ENCODE measurements at places on chromosomes 2 and 18. TPM values are rescaled to one million over a fixed set of nuclear protein-coding genes. Genes with fewer than 3 reads are reported as not detected.

The TEX44 gene
- not detected for total RNA-seq

The RAX gene
- 0.24 TPM for total RNA-seq

The HRH4 gene
- total RNA-seq, result 3.8 TPM

The LBX2 gene
- total RNA-seq, result 1.3 TPM

The ELOA2 gene
- total RNA-seq, result not detected

The CYP1B1 gene
- total RNA-seq, result 40.8 TPM

The CD8B2 gene
- not detected for total RNA-seq

The RALBP1 gene
- total RNA-seq, result 53.2 TPM

The DNAJC5G gene
- total RNA-seq, result not detected

The ALLC gene
- not detected for total RNA-seq

The AKAIN1 gene
- not detected for total RNA-seq

The FEV gene
- total RNA-seq, result not detected

The PDE11A gene
- total RNA-seq, result 0.08 TPM

The RGPD8 gene
- 6.1 TPM for total RNA-seq

The IL36RN gene
- total RNA-seq, result not detected

The PTRHD1 gene
- 19.4 TPM for total RNA-seq

The POTEF gene
- not detected for total RNA-seq

The NT5DC4 gene
- not detected for total RNA-seq

The CIB4 gene
- total RNA-seq, result not detected

The APLF gene
- 1.4 TPM for total RNA-seq

The NBEAL1 gene
- total RNA-seq, result 31.2 TPM

The COLEC12 gene
- not detected for total RNA-seq

The NAPG gene
- 30.9 TPM for total RNA-seq

The SIX3 gene
- not detected for total RNA-seq

The PLGLB2 gene
- 1.6 TPM for total RNA-seq

The GAREM2 gene
- total RNA-seq, result 2.1 TPM

The CHAC2 gene
- total RNA-seq, result 17.7 TPM

The ITGA6 gene
- 2.2 TPM for total RNA-seq

The PPP1R1C gene
- total RNA-seq, result not detected

The DUSP19 gene
- 1.6 TPM for total RNA-seq

The UGT1A9 gene
- not detected for total RNA-seq

The UCN gene
- 1.7 TPM for total RNA-seq

The COPS8 gene
- total RNA-seq, result 40.3 TPM

The TTN gene
- 3.1 TPM for total RNA-seq

The CCDC74A gene
- total RNA-seq, result 2.7 TPM

The UPP2 gene
- not detected for total RNA-seq

The TFCP2L1 gene
- 0.03 TPM for total RNA-seq

The NEB gene
- total RNA-seq, result 1.3 TPM

The FAP gene
- total RNA-seq, result not detected

The TNFAIP6 gene
- not detected for total RNA-seq

The TUBA3E gene
- total RNA-seq, result not detected

The PXDN gene
- total RNA-seq, result not detected

The HOXD3 gene
- total RNA-seq, result not detected

The RAB10 gene
- total RNA-seq, result 68.5 TPM

The RAB31 gene
- 0.69 TPM for total RNA-seq

The NPAS2 gene
- total RNA-seq, result 11.4 TPM

All from activated T-helper 17 cell treated with anti-CD3 and anti-CD28 coated beads, Interleukin-2, amount 50 U/mL, for 72 hours (primary cell).